ENCODE measurements at places on chromosomes 12 and 14.

GRCh38 chr14:50901361-50901760 is 29.5 kb downstream of the ABHD12B start:
- DNase-seq: peak; percentile 7

DNA sequence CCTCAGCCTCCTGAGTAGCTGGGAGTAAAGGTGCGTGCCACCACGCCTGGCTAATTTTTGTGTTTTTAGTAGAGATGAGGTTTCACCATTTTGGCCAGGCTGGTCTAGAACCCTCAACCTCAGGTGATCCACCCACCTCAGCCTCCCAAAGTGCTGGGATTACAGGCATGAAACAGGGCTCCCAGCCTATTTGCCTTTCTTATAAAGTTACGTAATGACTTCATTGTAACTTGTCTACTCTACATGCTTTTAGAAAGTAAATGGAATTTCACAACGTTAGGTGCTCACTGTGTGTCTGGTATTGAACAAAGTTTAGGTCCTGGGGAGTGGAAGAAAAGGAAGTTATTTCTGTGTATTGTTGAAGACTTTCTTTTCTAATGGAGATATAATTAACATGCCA is 12.5 kb downstream of the CFAP251 start:
- no peak for DNase-seq

DNA sequence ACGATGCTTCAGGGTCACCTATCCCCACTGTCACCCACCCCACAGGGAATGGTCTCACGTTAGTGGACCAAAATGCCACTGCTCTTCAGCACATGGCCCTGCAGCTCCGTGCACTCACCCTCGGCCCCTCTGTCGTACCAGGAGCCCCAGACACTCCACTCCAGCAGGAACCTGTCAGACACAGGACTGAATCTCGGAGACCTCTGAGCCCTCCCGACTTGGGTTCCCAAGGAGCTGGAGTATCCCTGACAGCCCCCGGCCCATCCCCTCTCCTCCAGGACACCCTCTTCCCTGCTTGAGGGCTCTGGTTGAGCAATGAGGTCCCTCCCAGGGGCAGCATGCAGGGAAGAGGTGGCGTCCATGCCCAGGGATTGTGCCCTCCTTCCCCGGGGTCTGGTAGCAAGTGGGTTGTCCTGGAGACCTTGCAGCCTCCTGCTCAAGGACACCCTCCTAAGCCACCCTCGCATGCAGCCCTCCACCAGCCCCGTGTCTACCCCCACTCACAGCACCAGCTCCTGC is 20.4 kb upstream of the LRTM2 start:
- no peak for DNase-seq

DNA sequence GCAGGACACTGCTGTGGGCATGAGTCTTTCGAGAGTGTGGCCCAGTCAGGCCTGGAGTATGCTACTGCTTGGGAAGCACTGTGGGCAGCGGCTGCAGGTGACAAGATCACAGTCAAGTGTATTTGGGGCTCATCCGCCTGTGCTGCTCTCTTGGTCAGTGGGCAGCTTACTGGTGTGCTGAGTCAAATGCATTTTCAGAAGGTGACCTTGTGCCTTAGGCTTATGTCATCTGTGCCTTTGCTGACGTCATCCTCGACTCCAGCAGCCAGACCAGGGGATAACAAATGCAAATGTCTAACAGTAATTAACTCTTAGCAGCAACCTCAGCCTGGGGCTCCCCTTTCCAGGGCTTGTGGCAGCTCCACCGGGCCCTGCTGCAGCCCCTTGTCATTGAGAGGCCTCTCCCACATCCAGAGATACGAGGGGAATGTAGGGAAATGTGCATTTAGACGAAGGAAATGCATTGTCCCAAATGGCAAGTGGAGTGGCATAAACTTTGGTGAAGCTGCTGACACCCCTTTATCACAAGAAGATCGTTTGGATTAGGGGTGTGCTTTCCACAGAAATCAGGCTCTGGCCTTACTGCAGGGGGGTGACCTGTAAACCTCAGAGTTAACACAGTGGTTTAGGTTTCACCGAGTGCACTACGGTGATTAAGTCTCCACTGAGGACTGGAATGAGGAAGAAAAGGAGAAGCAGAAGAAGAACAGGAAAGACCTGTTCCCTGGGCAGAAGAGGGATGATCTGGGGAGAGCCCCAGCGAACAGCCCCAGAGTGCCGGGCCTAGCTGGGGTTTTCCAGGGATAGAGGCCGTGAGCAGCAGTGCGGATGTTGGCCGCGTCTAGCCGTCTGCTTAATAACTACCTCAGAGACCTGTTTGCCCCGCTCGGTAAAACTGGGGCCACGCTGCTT is 39.7 kb downstream of the PSMA6 start:
- peak; percentile 91 for DNase-seq

DNA sequence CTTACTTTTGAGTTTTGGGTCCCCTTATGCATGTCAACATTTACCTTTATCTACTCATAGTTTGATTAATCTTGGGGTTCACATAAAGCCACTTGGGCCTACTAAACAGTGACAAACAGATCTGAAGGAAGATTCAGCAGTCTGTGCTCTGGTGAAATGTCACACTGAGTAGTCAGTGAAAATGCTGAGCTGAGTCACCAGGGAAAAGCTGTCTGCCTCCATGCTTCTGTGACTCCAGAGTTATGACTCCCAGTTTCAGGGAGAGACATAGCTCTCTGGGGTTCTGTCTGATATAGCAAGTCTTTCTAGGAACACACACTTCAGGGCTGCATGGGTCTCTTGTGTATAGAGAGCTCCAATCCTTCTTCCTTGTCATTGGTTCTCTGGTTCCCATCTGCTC is 406.3 kb upstream of the FAR2 start:
- no peak for DNase-seq

DNA sequence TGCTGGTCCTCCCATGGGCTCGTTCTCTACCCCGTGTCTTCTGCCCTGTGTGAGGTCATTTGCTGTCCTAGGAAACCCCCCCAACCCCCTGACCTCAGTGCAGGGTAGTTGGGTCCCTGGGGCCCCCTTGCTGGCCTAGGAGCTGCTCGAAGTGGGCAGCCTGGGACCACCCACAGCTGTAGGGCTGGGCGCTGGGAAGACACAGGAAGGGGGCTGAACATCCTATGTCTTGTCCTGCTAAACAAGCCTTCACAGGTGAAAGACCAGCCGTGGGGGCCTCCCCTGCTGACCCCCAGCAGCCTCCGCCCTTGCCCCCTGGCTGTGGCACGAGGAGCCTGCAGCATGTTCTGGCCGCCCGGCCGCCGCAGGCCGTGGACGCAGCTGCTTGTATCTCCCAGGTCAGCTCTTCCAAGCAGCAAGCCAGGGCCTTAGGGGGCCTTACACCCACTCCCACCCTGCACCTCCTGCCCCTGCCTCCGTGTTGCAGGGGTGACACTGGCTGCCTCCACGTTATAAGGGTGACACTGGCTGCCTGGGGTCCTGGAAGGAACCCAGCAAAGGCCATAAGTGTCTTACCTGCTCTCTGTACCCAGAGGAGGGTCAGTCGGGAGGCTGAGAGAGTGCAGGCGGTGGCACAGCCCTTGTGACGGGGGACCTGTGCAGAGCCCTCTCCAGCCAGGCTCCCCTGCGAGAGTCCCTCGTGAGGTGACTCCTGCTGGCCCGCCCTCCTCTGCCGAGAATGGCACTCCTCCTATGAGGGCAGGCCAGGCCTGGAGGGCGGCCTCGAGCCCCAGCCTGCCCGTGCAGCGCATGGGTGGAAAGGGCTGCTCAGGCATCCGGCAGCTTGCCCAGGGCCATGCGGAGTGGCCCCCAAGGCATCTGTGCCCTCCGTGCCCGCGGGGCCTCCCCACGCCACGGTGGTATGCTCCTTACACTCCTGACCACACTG is 11.5 kb upstream of the TEX22 start:
- no peak for DNase-seq

Data from inflammatory macrophage treated with lipopolysaccharide for 4 hours (primary cell).